Stimulated activated CD4-positive, alpha-beta T cell treated with anti-CD3 and anti-CD28 coated beads, Interleukin-15, amount 100 ng/mL, for 48 hours (primary cell): ENCODE measurements at places on chromosomes 11 and 22.

DNA sequence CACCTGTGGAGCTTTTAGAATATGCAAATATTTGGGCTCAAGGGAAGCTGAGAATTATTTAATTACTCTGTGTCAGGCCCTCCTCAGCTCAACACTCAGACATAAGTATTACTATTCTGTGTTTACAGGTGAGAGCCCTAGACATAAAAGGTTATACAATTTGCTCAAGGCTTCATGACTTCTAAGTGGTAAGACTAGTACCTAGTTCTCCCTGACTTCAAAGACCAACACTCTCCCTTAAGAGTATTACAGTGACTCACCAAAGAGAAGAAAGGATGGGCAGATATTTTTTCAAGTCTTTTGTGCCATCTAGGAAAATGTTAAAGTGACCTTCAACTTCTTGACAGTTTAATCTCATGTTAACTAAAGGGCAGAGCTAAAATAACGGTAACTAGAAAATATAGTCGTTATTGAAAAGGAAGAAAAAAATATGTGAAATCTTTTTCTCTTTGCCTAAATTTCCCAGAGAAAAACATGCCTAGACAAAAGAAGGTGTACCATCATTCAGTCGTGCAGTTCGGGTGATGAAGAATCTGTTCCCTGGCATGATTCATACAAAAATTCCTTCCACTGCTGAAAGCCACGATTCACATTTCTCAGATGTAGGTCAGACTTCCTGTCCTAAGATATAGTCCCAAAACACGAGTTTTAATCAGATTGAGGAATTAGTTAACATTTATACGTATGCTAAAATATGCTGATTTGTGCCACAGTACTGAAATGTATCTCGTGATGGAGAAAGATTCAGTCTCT is 849.1 kb upstream of the API5 start:
- no peak for DNase-seq

GRCh38 chr11:92759571-92760214 is 209.8 kb upstream of the MTNR1B start:
- no peak for DNase-seq

GRCh38 chr11:13210424-13210823 is 67.2 kb upstream of the BMAL1 start:
- no peak for DNase-seq

GRCh38 chr11:108206171-108206570 is 16.3 kb downstream of the NPAT start:
- DNase-seq = no peak

DNA sequence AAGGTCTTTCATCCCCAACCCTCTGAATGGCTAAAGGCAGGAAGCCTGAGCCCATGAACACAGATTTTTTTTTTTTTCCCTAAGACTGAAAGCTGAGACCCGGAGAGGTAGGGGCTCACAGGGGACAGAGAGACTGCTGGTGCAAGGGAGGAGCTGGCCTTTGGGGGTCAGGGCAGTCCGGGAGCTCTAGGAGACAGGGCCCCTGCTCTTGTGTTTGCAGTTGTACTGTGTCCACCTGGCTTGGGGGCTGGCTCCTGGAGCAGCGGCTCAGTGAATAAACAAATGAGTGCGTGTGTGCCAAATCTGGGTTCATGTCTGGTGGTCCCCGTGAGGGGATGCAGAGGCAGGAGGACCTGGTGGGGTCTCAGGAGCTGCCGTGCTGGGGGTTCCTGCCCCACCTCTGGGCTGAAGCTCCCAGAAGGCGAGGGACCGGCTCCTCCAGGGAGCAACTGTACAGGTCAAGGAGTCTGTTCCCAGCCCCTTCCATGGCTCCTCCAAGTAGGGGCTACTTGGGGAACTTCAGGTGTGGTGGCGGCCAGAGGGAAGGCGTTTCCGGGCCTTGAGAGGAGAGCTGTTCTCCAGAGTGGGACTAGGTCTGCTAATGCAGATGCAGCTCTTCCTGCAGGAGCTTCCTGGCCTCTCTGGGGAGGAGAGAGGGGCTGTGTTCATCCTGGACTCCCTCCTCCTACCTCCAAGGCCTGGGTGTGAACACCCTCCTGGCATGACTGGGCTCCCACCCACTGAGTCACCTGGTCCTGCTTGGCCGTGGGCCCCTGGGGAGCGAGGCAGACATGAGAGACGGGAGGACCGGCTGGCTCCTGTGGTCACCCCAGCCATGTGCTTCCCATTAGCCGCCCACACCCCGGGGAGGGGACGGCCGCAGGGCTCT is 57.6 kb downstream of the FBXO7 start:
- DNase-seq = no peak

DNA sequence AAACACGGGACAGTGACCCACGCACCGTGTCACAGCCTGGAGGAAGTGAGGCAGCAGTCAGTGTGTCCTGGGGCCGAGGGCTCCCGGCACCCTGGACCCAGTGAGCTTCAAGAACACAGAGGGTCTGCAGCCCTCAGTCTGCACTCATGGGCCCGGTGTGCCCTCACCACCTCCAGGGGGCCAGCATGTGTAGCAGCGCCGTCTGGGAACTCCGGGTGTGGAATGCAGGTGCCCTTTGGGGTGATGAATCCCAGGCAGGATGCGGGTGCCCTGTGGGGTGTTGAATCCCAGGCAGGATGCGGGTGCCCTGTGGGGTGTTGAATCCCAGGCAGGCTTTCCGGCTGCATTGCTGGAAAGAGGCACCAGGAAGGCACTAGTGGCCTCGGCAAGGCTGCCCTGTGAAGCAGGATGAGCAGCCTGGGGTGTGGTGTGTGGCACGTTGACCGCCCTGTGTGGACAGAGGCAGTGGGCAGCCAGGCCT is 1399.9 kb downstream of the BRD1 start:
- DNase-seq = no peak

DNA sequence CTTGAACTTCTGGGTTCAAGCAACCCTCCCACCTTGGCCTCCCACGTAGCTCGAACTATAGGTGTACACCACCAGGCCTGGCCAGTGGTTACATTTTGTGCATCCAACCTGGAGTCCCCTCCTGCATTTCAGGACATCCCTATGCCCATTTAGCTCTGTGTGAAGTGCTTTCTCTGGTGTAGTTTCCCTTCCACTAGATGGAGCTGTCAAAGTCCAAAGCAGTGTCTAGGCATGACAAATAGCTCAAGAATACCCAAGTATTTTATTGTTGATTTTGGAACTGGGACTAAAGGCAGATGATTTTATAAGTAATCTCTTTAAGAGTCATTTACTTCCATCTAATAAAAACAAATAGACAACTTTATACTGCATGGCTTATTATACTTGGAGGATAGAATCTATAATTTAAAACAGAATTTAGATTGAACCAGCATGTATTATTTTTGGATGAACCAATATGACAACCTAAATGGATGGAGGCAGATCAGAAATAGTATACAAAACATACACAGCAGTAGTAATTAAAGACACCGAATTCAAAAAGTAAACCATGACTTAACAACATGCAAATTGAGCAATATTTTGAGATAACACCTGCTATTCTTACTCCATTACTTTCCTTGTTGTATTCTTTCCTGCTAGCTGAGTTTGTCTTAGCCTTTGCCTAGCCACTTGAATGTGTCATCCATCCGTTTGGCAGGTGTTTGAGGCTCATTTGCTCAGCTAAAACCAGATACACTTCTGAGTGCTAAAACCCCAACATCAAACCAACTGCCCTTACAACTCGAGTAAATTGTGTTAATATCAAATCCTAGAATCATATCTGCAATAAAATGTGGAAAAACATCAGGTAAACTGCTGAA is 37.7 kb downstream of the EIF4ENIF1 start:
- no peak for DNase-seq

GRCh38 chr11:15940462-15941205 is 415.7 kb downstream of the SOX6 start:
- no peak for DNase-seq

- DNase-seq = no peak
These were observed 777 bp upstream of the MICAL3 start for GRCh38 chr22:18024956-18025720.

- no peak for DNase-seq
These were observed 26.6 kb upstream of the MYRF start for GRCh38 chr11:61725781-61726231.

DNA sequence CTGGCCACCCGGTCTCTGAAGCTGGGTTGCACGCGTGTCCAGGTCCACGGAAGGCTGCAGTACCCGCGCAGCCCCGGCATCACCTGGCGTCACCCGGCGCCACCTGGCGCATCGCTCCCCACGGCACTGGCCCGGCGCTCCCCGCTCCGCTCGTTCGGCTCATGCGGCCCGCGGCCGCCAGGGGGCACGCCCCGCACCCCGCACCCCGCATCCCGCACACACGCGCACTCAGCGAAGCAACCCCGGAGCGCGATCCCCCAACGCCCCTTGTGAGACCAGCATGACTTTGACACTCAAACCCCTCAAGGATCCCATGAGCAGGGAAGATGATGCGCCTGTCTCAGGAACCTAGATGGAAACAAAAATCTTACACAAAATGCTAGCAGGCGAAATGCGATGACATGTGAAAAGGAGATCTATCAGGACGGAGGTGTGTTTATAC is 11.9 kb downstream of the B3GNT6 start:
- no peak for DNase-seq

DNA sequence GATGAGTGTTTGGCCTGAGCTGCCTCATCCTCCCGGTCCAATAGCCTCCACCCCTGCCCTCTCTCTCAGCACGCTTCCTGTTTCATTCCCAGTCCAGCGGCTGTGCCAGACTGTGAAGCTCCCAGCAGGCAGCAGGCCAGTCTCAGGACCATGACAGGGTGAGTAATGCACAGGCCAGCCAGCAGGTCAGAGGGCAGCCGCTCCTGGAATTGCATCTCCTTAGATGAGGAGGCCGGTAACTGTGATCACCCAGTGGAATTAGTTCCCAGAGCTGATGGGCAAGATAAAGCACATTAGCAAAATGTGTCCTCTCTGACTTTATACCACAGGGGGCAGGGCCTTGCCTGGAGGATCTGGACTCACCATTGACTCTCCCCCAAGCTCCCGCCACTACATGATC is 251.2 kb downstream of the ETS1 start:
- no peak for DNase-seq

- no peak for DNase-seq
These were observed 705 bp downstream of the BBOX1 start for GRCh38 chr11:27041141-27041899.

DNA sequence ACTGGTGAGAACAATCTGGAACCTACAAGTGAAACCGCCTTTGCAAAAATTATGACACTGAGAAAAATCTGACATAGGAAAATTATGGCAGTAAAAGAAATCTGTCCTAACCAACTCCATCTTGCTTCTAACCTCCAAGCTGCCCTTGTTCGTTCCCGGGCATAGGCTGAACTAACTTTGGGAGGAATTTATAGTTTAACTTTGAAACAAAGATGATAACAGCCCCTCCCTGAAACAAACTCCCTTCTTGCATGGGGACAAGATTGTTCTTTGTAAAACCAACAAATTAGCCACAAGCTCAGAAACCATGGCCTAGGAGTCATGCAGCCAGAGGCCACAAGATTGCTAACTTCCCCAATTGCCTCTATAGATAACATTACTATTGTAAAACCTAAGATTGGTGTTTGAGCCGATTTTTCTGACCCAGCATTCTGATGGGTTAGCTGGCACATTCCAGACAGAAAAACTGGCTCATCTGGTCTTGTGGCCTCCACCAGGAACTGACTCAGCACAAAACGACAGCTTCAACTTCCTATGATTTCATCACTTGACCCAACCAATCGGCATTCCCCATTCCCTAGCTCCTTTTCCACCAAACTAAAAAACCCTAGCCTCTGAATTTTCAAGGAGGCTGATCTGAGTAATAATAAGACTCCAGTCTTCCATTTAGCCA is 3.6 kb upstream of the CCDC81 start:
- DNase-seq = no peak

DNA sequence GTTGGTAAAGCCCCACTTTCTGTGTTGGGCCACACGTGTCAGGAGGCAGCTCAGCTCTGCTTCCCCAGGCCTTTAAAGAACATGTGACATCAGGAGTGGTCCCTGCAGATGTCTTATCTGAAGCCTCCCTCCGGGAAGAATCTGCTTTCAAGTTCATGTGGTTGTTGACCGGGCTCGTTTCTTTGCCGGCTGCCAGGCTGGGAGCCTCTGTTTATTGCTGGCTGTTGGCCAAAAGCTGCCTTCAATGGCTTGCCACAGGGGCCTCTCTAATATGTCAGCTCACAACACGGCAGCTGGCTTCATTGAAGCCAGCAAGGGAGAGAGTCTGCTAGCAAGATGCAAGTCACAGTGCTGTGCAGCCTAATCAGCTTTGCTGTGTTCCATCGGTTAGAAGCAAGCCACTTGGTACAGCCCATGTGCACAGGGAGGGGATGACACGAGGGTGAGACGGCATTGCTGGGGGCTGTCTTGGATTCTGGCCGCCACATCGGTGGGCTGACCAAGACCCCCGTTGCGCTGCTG is 14.6 kb downstream of the MRGPRF start:
- no peak for DNase-seq
